ENCODE measurements at places on chromosomes 6 and 20.

- no peak for DNase-seq
Observed at GRCh38 chr6:138406443-138406842, 2.4 kb downstream of the HEBP2 start.

- DNase-seq = no peak
Observed at GRCh38 chr6:6652932-6653331, 64.4 kb downstream of the LY86 start.

- no peak for DNase-seq
Observed at GRCh38 chr20:12166053-12166717, 248.5 kb downstream of the BTBD3 start.

GRCh38 chr6:72861935-72862432, 240.1 kb downstream of the KCNQ5 start:
- DNase-seq = no peak

DNA sequence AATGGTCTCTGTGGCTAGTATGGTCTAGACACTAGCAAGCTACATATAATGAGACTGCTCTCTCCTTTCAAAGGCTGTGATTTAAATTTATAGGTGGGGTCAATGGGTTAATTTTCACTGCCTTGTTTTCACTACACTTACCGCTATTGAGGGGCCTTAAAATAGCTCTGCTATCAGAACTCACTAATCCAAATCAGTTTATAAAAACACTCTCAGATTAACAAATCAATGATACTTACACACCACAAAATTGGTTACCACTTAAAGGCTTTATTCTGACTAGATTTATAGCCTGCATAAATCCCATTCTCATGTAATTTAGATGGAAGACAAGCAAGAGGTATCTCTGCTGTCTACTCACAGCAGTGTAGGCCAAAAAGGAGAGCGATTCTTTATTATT, 313.0 kb upstream of the AGPAT4 start:
- no peak for DNase-seq

GRCh38 chr6:101401792-101402621, 8.5 kb downstream of the GRIK2 start:
- no peak for DNase-seq

- no peak for DNase-seq
Observed at GRCh38 chr6:127178746-127179145, 60.3 kb downstream of the RSPO3 start.

DNA sequence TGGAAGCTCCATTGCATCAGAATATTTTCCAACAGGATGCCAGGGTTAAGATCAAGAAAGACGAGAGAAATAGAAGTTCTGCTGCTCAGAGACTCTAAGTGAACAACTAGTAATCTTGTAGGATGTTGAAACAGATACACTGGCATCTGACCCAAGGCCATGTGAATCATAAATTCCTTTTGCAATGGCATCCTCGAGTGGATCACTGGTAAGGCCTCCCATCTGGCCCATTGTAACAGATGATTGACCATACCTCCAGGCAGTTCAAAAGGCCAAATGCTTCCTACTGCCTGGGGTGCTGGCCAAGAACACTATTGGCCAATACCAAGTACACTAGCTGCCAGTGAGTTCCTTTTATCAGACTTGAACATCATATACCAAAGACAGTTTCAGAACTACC, 9.9 kb upstream of the SLC17A3 start:
- DNase-seq = no peak

GRCh38 chr6:92827104-92827503, 592.3 kb downstream of the EPHA7 start:
- DNase-seq = no peak

DNA sequence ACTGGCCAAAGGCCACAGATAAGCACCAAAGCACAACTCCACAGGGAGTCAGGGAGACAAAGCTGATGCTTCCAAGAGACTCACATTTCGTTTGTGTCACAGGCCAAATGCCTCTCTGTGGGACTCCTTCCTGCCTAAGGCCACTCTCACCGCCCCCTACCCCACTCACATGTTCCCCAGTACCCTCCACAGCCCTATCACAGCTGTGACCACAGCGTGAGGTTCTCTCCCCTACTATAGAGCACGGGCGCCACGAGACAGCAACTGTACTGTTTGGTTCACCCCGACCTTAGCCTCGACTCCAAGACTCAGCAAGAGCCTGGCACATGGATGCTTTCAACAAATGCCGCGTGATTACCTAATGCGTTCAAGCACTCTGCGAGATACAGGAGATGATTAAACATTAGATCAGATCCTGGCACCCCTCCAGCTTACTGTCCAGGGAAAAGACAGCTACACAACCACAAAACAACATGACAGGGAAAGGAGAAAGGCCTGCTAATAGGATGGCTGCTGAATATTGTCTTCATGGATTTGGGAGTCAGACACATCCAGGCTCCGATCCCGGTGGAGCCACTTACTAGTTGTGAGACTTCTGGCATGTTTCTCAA, 105.5 kb downstream of the AGPAT4 start:
- DNase-seq = no peak

GRCh38 chr6:46254946-46255345, 84.2 kb upstream of the ENPP5 start:
- DNase-seq = no peak

DNA sequence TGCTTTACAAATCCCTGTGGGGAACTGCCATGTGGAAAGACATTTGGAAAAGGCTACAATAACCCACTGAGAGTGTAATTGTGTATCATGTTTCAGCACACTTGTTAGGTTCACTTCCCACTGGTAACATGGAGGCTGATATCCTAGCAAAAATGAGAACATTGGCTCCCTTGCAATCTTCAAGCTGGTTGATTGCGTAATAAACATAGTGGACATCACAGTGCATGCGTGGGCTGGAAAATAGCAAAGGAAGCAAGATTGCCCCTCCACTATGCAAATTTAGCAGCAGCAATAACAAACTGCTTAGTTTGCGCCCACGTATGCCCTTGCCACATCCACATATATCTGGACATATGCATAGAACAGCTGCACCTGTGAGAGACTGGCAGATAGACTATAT, 410.2 kb downstream of the MEI4 start:
- DNase-seq = no peak

GRCh38 chr20:1687053-1687452, 29.5 kb upstream of the SIRPG start:
- no peak for DNase-seq

DNA sequence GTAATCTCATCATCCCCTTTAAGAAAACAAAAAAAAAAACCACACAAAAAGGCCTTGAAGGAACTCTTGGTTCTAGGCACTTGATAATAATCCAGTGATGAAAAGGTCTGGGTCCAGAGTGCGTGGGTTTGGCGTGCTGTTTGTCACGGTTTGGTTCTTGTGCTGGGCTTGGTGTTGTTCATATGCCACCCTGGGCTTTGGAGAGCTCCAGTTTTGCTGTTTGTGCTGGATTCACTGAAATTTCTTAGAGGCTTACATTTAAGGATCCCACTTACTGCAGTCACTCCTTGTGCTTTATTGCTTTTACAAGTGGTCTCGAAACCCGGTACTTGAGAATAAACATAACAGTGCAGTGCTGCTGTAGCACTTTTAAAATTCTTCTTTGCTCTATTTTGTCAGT, 68.8 kb upstream of the XRN2 start:
- no peak for DNase-seq

GRCh38 chr6:2179950-2180349, 65.5 kb downstream of the GMDS start:
- DNase-seq = no peak

DNA sequence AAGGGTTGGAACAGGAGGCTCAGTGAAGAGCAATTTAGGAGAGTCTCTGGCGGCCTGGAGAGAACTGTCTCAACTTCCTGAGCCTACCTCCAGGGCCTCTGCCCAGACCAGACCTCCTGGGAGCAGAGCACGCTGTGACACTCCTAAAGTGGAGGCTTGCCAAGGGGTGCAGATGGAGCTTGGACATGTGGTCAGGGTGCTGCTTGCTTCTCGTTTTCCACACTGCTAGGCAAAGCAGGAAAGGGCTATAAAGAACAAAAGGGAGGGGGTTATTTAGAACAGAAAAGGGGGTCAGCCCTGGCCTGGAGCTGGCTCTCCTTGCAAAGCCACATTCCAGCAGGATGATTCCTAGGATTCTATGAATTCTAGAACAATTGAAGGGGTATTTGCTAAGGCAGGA, 145.7 kb upstream of the GGTLC1 start:
- DNase-seq = no peak

DNA sequence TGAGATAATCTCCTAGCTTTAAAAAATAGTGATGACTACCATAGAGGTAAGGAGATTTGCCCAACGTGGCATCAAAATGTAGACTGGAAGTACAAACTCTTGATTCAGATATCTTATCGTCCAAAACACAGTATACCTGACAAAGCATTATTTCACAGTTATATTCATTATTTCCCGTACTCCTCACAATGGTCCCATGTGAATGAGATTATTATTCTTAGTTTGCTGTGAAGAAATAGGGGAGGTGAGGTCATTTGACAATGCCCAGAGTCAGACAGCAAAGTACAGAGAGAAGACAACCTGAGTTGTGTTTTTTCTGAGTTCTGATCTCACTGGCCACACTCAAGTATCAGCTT, 1.2 kb upstream of the TFB1M start:
- DNase-seq = no peak

GRCh38 chr6:25381077-25381476, 101.9 kb downstream of the CARMIL1 start:
- no peak for DNase-seq

- no peak for DNase-seq
Observed at GRCh38 chr20:24422091-24422760, 47.2 kb upstream of the SYNDIG1 start.

DNA sequence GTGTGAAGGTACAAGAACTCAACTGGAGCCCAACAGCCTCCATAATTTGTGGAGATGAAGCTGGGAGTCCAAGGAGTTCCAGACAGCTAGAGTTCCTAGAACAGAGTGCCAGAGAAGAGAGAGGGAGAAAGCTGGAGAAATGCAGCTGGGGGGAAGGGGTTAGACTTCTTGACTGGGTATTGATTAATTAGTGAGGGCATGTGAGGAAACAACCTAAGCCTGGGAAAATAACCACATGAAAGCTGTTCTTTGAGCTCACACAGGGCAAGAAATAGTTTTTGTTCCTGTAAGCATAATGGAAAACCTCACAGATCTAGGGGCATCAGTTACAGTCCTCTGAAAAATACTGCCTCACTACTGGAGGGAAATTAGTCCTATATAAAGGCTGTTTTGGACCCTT, 230.5 kb upstream of the FKBP1C start:
- no peak for DNase-seq
